ENCODE measurements at places on chromosomes 2 and 18.

DNA sequence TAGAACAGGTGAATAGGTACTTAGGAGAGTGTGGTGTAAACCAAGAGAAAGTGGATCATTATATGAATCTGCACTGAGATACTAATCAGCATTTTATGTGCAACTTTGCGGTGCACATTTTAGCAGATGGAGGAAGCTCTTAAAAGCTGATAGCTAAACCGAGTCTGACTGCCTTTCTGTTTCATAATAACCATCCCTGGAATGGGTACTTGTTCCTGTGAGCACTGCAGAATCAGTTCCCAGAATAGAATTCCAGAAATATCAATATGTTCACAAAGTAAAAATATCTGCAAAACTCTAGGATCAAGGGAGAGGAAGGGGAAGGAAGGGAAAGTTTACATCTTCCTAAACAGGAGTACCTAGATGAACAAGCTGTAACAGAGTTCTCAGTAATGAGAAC lies 432.2 kb upstream of the HNRNPA3 start:
- no peak overlapping the region for H3K27ac ChIP-seq
- no peaks in the 10 kb centered on the region for H3K27me3 ChIP-seq

DNA sequence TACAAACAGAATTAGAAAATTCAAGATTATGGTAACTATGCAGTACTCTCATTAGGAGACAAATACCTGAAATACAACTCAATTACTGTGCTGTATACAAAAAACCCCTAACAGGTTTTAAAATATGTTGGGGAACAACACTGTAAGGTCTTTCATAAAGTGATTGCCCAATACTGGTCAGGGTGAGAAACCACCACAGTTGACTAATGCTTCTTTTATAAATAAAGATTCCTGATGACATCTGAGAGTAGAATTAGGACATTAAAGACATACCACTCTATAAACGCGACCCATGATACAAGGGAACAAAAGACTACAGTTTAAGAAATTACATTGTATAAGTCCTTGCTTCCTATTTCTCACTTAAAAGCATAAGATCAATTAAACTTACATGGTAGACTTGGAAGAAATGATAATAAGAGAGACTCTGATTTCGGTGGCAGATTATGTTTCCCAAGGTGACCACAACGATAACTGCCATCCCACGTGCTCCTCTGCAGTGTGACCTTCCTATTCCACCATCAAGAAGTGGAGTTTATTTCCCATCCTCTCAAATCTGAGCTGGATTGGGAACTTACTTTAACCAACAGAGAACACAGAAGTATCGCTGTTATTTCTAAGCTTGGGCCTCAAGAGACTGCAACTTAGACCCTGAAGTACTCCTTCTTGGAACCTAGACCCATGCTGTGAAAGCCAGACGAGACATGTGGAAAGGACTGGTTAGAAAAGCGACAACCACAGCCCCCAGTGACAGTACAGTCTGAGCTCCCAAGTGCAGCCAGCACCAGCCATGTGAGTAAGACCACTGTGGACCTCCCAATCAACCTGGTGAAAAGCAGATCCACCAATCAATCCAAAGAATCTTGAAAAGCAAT lies 52.3 kb downstream of the ZNF521 start:
- H3K4me1 ChIP-seq = no peaks in the 10 kb centered on the region
- H3K27me3 ChIP-seq = no peaks in the 10 kb centered on the region
- H3K36me3 ChIP-seq = no peaks in the 10 kb centered on the region
- H3K4me3 ChIP-seq = no peak overlapping the region

GRCh38 chr2:96471772-96472171 lies 33.4 kb downstream of the NEURL3 start:
- no peak for DNase-seq
- H3K36me3 ChIP-seq = no peaks in the 10 kb centered on the region
- no peak overlapping the region for H3K4me3 ChIP-seq
- no peaks in the 10 kb centered on the region for H3K27me3 ChIP-seq

GRCh38 chr2:219099329-219099728 lies 38.6 kb upstream of the IHH start:
- no peaks in the 10 kb centered on the region for H3K27me3 ChIP-seq
- no peak overlapping the region for H3K27ac ChIP-seq
- no peaks in the 10 kb centered on the region for H3K36me3 ChIP-seq
- H3K4me1 ChIP-seq = no peaks in the 10 kb centered on the region
- DNase-seq = no peak
- no peak overlapping the region for H3K4me3 ChIP-seq

DNA sequence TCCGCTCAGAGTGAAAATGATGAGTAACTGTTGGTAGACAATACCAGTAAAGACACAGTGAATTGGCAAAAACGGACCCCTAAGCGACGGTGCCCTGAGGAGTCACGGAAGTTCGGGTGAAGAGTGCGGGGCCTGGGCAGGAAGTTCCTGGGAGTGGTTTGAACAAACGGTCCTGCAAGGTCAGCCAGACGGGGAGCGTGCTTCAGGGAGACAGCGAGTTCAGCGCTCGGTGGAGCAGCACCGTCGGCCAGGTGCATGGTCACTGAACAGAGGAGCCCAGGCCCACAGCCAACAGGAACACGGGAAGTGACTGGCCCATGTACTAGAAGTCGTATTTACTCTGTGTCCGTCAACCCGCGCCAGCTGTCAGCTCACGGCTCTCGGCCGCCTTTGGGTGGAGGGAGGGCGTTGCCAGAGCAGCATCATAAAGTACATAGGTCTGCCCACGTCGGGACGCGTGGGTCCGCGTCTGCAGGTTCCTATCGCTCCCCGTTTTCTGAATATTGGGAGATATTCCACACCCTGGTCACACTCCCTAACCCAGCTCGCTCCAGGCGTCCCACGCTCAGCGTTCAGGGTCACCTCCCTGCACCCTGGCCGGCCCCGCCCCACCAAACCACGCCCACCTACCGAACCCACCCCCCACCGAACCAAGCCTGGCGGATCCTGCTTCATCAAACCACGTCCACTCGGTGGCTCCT lies 75.6 kb upstream of the UXS1 start:
- peak overlapping the region; percentile 42 for H3K4me3 ChIP-seq
- peak; percentile 14 for DNase-seq
- no peak overlapping the region for H3K27ac ChIP-seq
- peaks cover 6% of the 10 kb centered on the region for H3K27me3 ChIP-seq

All from CD4-positive, alpha-beta memory T cell (primary cell).